ENCODE measurements at places on chromosomes 6 and 20.

- no peak for DNase-seq
Measured at GRCh38 chr6:159095616-159096015, 50.8 kb upstream of the TAGAP start.

GRCh38 chr6:15781890-15782289, 119.1 kb upstream of the DTNBP1 start:
- no peak for DNase-seq

GRCh38 chr6:42095094-42095493, 44.8 kb downstream of the TAF8 start:
- no peak for DNase-seq

DNA sequence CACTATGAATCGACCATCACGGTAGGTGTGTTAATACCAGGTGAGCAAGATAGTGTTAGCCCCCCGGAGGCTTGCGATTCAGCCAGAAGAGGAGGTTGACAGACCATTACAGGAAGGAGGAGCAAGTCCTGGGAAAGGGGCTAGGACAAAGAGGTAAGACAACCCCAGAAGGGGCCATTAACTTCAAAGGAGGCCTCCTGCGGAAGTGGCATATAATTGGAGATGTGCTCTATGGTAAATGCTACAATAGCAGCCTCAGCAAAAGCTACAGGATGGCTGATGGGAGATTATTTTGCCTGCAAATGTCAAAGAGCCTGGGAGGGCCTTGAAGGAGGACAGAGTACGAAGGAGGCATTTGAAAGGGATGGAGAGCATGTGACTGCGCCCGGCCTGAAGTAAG, 108.6 kb upstream of the CITED2 start:
- DNase-seq, result no peak

DNA sequence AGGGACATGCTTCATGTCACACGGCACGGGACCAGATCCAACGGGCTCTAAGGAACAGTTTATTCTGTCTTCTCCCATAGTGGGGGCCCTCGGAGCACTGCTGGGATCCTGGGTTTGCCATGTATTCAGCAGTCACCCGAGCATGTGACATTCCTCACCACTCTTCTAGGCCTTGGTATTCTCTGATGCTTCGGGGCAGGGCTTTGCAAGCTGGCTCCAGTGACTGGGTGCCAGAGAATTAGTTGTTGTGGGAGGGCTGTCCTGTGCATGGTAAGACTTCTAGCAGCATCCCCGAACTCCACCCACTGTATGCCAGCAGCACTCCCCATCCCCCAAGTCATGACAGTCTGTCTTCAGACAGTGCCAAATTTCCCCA, 5.4 kb downstream of the CCN5 start:
- DNase-seq, result no peak

GRCh38 chr6:42694586-42694985, 27.8 kb downstream of the PRPH2 start:
- no peak for DNase-seq

DNA sequence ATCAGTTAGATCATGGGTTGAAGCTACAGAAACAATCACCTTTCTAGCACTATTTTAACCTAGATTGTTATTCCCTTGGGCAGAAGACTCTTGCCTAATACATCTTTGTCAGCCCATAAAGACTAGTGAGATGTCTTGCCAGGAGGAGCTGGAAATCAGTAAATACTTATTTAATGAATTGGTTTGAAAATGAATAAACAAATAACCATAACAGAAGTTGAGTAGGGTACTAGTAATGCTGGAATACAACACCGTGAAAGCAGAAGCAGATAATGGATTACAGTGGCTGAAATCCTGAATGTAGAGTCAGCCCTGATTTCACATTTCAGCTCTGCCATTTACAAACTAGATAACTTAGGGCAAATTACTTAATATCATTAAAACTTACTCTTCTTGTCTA, 236.1 kb downstream of the PACRG start:
- DNase-seq, result no peak

- DNase-seq, result no peak
Measured at GRCh38 chr20:650954-651353, 2.0 kb downstream of the SRXN1 start.

GRCh38 chr6:136723780-136724179, 68.5 kb downstream of the MAP3K5 start:
- DNase-seq, result no peak

GRCh38 chr6:11433860-11434259, 103.7 kb upstream of the TMEM170B start:
- DNase-seq, result no peak

DNA sequence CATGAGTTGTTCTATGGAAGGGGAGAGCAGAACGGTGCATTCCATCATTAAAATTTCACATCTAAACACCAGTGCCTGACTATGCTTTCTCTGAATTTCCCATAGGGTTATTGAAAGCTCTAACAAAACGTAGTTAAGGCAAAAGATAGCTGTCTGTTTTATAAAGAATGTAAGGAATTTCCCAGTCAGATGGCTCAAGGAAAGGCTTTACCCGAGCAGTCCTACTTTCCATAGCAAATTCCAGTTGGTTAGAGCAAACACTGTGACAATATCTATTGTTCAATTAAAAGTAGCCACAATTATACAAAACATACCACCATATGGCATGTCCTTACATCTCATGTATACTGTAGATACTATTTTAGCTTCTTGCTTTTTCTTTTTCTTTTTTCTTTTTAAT, 1059.5 kb upstream of the FLRT3 start:
- no peak for DNase-seq

GRCh38 chr20:2798095-2798805, 2.2 kb downstream of the CPXM1 start:
- no peak for DNase-seq

- no peak for DNase-seq
Measured at GRCh38 chr6:73511796-73512195, 9.0 kb downstream of the EEF1A1 start.

DNA sequence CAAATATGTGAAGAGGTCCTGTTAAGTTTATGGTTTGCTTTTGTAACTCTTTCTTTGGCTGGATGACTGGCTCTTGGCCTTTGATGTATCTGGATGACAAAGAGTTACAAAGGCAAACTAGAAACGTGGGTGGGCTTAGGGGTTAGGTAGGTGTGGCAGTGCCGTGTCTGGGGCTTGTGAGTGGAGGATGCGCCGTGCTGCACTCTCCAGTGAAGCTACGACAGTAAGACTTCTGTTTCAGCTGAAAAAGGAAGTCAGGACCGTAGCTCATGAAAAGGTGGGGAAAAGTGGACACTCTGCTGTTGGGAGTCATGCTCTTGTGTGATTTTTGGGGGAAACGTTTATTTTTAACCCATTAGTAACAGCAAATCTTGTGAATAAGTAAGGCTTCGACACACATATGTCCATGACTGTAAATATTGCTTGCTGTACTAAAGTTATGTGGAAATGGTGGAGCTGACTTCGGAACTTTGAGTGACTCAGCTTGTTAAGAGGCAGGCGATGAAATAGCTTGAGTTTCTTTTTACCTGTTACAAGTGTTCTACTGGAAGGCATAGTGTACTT, 45.6 kb downstream of the DUSP22 start:
- DNase-seq, result no peak

- peak; percentile 95 for DNase-seq
Measured at GRCh38 chr20:58651559-58651945, 469 bp downstream of the STX16 start.

GRCh38 chr6:96716221-96716620, 121.1 kb downstream of the GPR63 start:
- no peak for DNase-seq

- DNase-seq, result no peak
Measured at GRCh38 chr6:167973148-167973885, 24.2 kb upstream of the KIF25 start.

DNA sequence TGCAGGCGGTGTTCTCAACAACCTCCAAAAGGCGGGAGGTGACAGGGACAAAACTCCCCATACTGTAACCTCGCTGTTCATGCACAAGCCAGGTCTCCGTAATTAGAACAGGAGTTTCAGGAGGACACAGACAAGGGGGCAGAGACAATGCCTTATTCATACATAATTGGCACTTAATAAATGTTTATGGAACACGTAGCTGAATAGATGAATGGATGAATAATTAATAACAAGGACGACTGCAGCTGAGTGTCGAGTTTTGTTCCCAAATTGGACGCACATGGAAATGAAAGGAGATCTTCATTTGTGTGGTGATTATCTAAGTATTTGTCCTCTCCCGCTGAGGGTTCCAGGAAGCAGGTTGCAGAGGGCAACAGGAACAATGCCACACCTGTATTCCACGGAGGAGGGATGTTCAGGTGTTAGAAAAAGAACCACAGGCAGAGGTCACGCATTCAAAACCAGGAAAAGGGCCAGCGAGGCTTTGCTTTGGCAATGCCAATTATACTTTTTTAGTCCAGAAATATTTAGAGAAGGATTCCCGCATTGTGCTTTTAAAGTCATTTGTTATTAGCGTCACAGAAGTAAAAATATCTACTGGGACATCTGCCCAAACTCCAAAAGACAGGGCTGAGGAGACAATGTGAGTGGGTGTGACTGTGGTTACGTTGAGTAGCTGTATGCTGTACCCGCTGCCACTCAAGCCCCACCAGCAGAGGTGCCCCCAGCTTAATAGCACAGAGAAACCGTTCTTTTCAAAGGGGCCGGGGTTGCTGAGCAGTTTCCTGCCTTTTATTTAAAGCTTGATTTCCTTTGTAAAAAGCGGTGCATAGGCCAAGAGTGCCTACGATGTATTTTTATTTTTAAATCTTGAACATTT, 123.3 kb downstream of the PXDC1 start:
- no peak for DNase-seq

DNA sequence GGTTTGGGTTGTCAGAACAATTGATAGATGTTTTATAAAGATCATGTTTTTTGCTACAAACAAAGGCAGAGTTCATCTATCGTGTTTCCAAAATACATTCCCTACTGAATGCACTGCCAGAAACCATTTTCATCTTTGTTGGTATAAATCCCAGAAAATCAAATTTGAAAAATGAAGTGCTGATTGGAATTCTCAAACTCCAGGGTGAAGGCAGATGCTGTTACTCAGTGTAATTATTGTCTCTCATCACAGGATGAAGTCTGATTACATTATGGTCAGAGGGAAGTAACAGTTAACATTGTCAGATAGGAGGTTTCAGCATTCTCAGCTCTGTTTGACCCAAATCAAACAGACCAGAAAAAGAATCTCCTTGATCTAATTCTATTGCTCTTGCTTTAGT, 198.4 kb upstream of the KCNK16 start:
- DNase-seq, result peak; percentile 87

DNA sequence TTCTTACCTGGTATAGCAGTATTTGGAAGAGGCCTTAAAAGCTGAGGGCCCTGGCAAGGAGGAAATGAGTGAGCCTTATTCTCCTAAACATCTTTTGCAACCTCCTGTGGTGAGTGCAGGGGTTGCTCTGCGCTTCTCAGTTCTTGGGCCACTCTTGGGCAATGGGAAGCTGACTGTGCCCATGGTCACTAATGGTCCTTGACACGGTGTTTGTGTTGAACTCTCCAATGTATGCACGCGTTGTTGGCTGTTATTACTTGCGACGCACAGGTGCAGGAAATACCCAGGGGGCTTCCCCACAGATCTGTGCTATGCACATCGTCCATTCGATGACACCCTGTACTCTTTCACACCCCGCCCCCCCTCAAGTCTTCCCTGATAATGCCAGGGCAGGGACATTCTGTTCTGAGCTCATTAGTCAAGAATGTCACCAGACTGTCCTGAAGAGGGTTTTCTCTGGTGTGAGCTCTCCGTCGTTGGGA, 79.7 kb downstream of the EDN1 start:
- no peak for DNase-seq

DNA sequence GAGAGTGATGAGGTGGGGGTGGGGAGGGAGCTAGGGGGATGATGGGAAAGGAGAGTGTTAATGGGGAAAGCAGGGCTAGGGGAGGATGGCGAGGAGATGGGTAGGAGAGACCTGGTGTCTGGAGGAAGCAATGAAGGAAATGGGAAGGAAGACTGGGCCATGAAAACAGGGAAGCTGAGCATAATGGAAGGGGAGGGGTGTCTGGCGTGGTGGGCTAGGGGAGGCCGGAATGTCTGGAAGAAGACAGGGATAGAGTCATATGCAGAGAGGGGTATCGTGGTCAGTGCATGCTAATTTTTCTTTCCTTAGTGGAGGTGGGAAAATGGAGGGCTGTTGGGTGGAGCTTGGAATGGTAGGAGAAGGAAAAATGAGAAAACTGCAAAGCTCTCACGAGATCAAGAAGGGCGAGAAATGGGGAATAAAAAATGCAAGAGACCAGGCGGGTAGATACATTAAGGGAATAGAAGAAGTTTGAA, 423 bp downstream of the KLHDC3 start:
- peak; percentile 41 for DNase-seq

DNA sequence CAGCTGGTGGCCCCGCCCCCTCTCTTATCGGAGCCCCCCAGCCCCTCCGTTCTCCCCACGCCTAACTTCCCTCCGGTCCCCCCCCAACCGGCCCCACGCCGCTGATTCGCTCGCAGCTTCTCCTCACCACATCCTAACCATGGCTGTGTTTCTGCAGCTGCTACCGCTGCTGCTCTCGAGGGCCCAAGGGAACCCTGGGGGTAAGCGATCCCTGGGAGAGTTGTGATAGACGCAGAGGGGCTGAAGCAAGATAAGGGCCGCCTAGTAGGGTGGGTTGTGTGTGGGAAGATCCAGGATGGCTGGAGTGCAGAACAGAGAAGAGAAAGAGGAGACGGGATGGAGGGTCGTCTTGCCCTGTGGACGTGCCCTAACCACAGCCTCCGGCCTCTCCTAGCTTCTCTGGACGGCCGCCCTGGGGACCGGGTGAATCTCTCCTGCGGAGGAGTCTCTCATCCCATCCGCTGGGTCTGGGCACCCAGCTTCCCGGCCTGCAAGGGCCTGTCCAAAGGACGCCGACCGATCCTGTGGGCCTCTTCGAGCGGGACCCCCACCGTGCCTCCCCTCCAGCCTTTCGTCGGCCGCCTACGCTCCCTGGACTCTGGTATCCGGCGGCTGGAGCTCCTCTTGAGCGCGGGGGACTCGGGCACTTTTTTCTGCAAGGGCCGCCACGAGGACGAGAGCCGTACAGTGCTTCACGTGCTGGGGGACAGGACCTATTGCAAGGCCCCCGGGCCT, at the start of gene MPIG6B:
TSS of gene MPIG6B (plus strand) at position 129 of the 735 bp plus-strand sequence. CDS start at position 140, 11 bp downstream.
- DNase-seq, result no peak

DNA sequence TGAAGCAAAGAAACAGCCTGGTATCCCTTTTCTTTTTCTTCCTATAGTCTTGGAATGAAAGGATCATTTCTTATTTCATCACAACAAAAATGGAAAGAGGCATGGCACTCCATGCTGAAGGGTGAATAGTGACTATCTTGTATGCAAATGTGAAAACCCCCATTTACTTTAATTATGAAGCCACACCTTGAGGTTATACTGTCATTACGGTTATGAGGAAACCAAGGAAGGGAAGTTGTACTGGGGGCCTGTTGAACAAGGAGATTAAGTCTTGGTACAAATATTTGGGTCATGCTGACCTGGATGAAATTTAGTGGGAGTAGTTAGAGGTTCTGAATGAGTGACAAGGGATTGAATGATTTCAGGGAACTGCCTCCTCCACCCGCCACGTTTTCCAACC, 8.7 kb upstream of the STXBP5 start:
- no peak for DNase-seq

Data from lung (tissue), 17 donors.